ENCODE measurements at places on chromosomes 2 and 18.
A peak's percentile ranks its signal among the peaks of the same experiment; 100 is the strongest.

- DNase-seq, result no peak
These were observed 192.5 kb downstream of the ATAD2B start for GRCh38 chr2:23734416-23734815.

- no peak for DNase-seq
These were observed 311.2 kb downstream of the OSR1 start for GRCh38 chr2:19046986-19047780.

DNA sequence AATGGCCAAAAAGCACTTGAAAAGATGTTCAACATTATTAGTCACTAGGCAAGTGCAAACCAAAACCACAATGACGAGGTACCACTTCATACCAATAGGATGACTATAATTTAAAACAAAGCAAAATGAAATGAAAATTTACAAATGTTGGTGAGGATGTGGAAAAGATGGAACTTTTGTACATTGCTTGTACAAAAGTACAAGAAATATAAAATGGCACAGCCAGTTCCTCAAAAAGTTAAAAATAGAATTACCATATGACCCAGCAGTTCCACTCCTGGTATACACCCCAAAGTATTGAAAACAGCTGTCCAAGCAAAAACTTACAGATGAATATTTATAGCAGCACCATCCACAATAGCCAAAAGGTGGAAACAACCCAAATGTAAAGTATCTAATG is 107.8 kb upstream of the XPO1 start:
- DNase-seq, result no peak

- no peak for DNase-seq
These were observed 16.7 kb upstream of the DUSP2 start for GRCh38 chr2:96161898-96162297.

DNA sequence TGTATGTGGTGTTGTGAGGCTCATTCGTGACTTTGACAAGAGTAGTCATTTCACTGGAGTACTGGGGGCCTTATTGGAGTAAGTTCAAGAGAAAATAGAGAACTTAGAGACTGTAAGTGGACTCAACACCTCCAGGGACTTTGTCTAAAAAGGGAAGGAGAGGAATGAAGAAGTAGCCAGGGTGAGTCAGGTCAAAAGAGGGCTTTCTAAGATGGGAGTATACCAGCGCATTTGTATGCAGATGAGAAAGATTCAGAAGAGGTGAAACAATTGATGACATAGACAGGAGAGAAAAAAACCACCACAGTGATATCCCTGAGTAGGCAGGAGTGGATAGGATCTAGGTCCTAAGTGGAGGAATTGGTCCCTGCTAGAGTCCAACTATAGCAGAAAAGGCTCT is 246.8 kb downstream of the IKZF2 start:
- DNase-seq, result no peak

- no peak for DNase-seq
These were observed 103.6 kb downstream of the ACKR3 start for GRCh38 chr2:236673126-236673822.

GRCh38 chr2:132497591-132497990 is 81.0 kb downstream of the GPR39 start:
- DNase-seq, result no peak

GRCh38 chr18:61797696-61798590 is 94.9 kb downstream of the RNF152 start:
- DNase-seq, result no peak

- DNase-seq, result no peak
These were observed 87.0 kb downstream of the ALPK2 start for GRCh38 chr18:58541789-58542425.

DNA sequence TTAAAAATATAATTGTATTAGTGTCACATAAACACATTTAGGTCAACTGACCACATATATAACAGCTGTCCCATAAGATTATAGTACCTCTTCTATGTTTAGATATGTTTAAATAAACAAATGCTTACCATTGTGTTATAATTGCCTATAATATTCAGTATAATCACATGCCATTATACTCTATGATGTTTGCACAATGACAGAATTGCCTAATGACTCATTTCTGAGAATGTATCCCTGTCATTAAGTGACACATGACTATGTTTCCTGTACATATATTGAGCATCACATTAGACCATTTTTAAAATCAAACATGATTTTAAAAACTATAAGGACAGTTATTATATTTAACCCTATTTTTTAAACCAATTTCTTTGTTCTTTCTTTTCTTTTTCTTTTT is 89.8 kb downstream of the HS6ST1 start:
- DNase-seq, result no peak

DNA sequence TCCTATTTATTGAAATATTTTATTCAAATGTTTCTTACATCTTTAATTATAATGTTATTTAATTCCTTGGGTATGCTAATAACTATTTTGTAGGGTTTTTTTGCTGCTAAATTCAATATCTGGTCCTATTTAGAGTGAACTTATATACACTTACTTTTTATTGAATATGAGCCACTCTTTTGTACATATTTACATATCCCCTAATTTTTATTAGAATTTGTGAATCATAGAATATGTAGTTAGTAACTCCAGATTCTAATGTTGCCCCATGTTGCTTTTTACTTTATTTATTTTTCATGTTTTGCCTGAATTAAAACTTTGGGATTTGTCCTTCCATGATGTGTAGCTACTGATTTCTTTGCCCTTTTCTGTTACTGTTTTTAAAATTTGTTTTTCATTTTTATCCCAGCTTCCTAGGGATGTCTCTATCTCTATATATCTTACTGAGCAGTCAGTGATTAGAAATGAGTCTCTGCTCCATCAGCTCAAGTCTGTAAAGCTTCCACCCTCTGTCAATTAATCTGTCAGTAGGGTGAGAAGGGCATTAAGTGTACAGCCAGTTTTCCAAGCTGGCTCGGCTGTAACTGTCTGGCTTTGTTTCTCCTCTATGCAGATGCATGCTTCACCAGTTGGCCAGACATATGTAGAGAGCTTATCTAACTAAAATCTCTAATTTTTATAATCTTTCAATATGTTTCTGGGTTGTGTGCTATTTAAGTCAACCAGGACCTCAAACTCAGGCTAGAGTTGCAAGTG is 256.9 kb downstream of the CDH19 start:
- DNase-seq, result no peak

DNA sequence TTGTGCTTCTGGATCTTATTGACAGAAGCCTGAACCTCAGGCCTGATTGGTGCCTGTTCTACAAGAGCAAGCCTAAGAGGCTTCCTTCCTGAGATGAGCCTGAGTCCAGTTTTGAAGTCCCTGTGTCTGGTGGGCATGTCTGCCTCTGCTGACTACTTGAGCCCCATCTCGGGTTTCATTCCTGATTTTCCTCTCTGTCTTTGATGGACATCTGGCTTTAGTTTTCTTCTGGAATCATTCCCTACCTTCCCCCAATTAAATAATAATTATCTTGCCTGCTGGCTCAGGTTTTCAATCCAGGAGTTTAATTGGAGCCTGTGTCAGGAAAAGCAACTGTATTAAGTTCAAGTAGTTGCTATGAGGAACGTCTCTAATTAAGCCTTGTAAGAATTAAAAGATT is 135.5 kb upstream of the MC4R start:
- DNase-seq, result no peak

- DNase-seq, result no peak
These were observed 120.6 kb downstream of the CTIF start for GRCh38 chr18:48659188-48660009.

DNA sequence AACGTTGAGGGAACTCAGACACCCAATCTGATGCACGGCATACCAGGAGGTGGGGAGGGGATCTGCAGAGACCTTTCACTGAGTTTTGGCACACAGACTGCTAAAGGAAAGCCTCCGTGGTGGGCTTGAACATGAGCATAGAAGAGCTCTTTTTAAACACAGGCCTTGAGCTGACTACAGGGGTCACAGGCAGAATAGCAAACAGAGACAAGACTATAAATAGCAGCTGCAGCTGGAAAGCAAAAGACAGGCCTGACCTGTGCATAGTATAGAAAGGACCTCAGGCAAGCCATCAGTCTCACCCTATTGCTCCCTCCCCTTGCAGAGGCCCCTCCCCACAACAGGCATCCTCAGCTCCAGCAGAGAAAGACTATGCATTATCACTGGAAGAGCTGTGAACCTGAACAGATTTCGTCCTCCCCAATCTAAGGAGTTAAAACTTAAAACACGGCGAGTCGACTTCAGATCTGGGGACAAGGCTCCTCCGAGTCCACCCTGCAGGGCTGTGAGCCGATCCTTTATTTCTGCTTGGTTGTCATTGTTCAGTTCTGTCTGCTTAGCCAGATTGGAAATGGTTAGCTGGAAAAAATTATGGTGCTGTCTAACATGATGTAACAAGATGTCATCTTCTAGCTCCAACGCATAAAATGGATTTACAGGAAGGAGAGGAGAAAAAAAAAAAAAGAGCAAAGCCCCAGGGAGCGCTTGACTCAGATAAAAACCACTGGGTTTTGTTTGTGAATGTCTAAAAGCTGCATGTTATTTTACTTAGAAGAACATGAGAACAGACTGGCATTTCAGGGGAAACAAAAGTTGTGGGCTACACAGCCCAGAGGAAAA is 25.2 kb upstream of the LCLAT1 start:
- DNase-seq, result no peak

GRCh38 chr2:95106081-95106480 is 15.5 kb downstream of the MRPS5 start:
- DNase-seq, result no peak

DNA sequence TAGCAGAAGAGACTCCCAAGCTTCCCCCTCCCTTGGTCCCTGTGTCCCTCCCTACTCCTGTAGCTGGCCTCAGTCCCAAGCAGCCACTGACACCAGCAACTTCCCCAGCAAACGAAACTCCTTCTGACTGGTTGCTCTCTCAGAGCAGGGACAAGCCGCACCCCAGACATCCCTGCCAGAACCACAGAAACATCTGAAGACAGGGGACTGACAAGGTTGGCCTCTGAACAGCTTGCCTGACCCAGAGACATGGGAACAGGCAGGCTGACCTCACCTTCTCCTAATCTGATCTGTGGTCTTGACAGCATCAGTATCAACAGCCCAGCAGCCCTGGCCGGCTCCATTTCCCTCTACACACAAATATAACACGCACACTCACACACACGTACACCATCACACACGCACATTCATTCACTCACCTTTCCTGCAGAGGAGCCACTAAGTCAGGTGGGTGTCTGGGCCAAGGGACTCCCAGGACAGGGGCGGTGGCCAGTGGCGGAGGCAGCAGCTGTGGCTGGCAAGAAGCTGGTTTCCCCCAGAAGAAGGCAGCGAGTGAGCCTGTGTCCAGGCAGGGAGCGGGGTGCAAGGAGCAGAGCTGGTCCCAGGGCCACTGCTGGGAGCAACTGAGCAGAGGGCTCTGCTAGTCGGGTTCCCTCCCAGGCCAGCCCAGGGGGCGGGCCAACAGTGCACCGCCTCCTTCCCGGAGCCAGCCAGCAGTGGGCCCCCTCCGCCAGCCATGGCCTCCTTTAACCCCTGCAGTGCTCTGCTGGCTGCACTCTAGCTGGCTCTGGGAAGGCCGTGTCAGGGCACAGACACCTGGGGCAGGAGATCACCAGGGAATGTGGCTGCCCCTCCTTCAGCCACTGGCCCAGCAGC is 59.1 kb downstream of the TNS1 start:
- peak; percentile 78 for DNase-seq

GRCh38 chr2:46248171-46248570 is 49.0 kb upstream of the EPAS1 start:
- no peak for DNase-seq

DNA sequence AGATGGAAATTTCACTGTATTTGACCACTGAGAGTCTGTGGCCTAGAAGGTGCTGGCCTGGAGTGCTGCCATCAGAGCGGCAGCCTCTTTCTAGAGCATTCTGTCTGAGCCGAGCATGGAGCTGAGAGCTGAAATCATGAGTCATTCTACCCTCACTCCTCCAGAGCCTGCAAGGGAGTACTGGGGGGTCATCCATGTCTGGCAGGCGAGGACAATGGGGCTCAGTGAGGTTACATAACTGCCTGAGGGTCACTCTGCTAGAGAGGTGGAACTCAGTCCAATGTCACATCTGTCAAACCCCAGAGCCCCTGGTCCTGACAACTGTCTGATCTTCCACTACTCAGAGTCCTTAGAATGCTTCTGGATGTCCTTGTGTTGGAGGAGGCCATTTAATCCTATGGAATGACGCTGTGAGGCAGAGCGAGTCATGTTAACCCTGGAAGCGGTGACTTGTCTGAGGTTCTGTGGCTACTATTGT is 65.3 kb downstream of the HAUS1 start:
- DNase-seq, result no peak

DNA sequence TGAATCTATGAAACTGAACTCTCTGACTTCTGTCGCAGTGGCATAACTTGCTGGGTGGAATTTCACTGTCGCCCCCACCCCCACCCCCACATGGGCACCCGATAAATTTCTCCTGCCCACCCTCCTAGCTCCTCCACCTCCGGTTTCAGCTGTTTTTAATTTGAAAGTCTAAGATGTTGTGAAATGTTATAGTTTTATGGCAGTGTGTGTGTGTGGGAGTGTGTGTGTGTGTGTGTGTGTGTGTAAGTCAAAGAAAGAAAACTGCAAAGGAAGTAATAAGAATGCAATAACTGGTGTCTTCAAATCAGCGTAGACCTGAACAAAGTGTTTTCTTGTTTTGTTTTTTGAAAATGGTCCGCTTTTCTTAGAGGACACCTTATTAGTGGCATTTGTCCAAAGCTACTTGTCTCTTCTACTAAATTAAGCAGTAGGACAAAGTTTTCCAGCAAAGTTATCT is 388 bp downstream of the DTNA start:
- no peak for DNase-seq

GRCh38 chr2:218259099-218259961 is 1.5 kb upstream of the GPBAR1 start:
- no peak for DNase-seq

GRCh38 chr2:37891846-37892435 is 33.1 kb upstream of the RMDN2 start:
- no peak for DNase-seq

DNA sequence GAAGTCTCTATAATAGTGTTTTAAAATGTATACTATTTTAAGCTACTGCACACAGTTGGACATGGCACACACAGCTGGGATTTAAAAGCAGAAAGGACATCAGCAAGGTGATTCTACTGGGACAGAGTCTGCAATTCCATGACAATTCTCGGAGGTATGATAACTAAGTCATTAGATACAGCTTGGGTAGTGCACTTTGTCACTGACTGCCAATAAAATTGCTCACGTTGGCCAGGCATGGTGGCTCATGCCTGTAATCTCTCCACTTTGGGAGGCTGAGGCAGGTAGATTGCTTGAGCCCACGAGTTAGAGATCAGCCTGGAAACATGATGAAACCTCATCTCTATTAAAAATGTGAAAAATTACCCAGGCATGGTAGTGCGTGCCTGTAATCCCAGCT is 134.1 kb upstream of the SATB2 start:
- DNase-seq, result no peak

DNA sequence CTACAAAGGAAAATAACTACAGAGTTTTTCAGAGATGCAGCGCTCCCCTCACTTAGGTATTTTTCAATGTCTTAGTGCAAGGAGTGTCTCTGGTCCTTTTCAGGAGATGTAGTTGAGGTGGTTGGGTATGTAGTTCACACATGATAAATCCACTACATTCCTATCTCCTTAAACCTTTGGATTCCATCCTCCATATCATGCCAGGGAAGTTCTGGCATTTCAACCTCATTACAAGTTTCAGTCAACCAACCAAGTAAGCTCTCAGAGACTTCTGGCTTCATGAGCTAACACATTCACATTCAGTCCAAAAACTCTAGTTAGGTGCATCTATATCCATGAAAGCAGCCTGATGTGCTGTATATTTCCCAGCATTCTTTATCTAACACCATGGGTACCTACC is 47.3 kb downstream of the MAP3K20 start:
- DNase-seq, result no peak

- no peak for DNase-seq
These were observed 74.9 kb downstream of the GPD2 start for GRCh38 chr2:156511122-156511521.

- DNase-seq, result no peak
These were observed 3.1 kb downstream of the MRPL35 start for GRCh38 chr2:86202336-86202692.

GRCh38 chr2:27494944-27495554 is at the start of gene FNDC4:
Gene FNDC4 (minus strand): TSS chr2:27495200. CDS start chr2:27494679, 521 bp downstream.
- peak; percentile 71 for DNase-seq
